Activated CD8-positive, alpha-beta T cell treated with anti-CD3 and anti-CD28 coated beads for 36 hours (primary cell): ENCODE measurements at places on chromosomes 2 and 18. TPM values are rescaled to one million over a fixed set of nuclear protein-coding genes. Genes with fewer than 3 reads are reported as not detected.

NEU4 gene
- total RNA-seq, result 0.38 TPM

FAM124B gene
- 0.25 TPM for total RNA-seq

LRATD1 gene
- not detected for total RNA-seq

CD8A gene
- 419 TPM for total RNA-seq

ANKRD30B gene
- total RNA-seq, result not detected

TMEM237 gene
- total RNA-seq, result 14.3 TPM

CKAP2L gene
- 30.5 TPM for total RNA-seq

SCN9A gene
- not detected for total RNA-seq

ITPRIPL1 gene
- 32.6 TPM for total RNA-seq

SOX11 gene
- not detected for total RNA-seq

CHAC2 gene
- total RNA-seq, result 19.8 TPM

KLHL41 gene
- total RNA-seq, result not detected

MALT1 gene
- total RNA-seq, result 57.8 TPM

GAL3ST2 gene
- total RNA-seq, result 0.95 TPM

GRHL1 gene
- total RNA-seq, result 0.20 TPM

STK17B gene
- total RNA-seq, result 237 TPM
